Activated naive CD8-positive, alpha-beta T cell treated with anti-CD3 and anti-CD28 coated beads for 36 hours (primary cell): ENCODE measurements at places on chromosomes 6 and 20. TPM values are rescaled to one million over a fixed set of nuclear protein-coding genes. Genes with fewer than 3 reads are reported as not detected.

- H3K27me3 ChIP-seq: peaks cover 53% of the 10 kb centered on the region
- peaks cover 27% of the 10 kb centered on the region for H3K4me1 ChIP-seq
- peak; percentile 40 for DNase-seq
These were observed 1.4 kb downstream of the MDGA1 start for GRCh38 chr6:37696220-37696840.

GRCh38 chr6:42201382-42201781, 6.6 kb upstream of the GUCA1B start:
- H3K4me3 ChIP-seq: no peak overlapping the region
- H3K27ac ChIP-seq: no peak overlapping the region
- H3K36me3 ChIP-seq: peaks cover 21% of the 10 kb centered on the region
- no peaks in the 10 kb centered on the region for H3K27me3 ChIP-seq

GRCh38 chr20:33188421-33188820, 20.5 kb downstream of the BPIFA2 start:
- DNase-seq: no peak
- H3K4me1 ChIP-seq: no peaks in the 10 kb centered on the region
- H3K27ac ChIP-seq: no peak overlapping the region

DNA sequence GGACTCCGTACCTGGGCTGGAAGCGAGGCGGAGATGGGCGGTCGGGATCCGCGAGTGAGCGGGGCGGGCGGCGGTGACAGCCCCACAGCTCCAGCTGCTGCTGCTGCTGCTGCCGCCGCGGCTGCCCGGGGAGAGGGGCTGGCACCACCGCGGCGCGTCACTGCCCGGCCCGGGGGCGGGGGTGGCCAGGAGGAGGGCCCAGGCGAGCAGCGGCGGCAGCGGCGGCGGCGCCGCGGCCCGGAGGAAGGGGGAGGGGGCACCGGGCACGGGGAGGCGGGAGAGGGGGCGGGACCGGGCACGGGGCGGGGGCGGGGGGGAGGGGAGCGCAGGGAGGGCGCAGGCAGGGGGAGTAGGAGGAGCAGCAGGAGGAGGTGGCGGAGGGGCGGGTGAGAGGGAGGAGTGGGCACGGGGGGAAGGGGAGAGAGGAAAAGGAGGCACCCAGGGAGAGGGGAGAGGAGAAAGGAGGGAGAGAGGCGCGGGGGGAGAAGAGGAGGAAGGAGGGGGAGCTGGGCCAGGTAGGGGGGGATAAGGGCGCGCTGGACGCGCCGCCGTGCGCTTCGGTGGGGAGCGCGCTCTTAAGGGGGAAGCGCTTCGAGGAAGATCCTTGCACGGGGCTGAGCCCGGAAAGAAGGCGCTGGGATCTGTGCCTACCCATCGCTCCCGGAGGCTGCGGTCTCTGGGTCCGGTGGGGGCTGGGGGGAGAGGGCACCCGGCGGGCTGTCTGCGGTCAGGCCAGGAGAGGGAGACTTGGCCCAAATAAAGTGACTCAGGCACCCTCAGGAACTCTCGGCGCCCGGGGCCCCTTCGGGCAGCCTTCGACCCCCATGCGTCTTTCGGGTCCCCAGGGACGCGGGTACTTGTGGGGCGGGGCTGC, 101.5 kb downstream of the NOL4L start:
- DNase-seq: peak; percentile 74
- peak overlapping the region; percentile 79 for H3K4me3 ChIP-seq
- H3K4me1 ChIP-seq: peaks cover 29% of the 10 kb centered on the region
- H3K36me3 ChIP-seq: peaks cover 11% of the 10 kb centered on the region
- H3K27ac ChIP-seq: peak overlapping the region; percentile 34
- H3K27me3 ChIP-seq: no peaks in the 10 kb centered on the region

GRCh38 chr6:113879186-113880096, 22.3 kb downstream of the MARCKS start:
- H3K36me3 ChIP-seq: no peaks in the 10 kb centered on the region
- no peak overlapping the region for H3K4me3 ChIP-seq
- H3K27me3 ChIP-seq: peaks cover 34% of the 10 kb centered on the region
- no peak overlapping the region for H3K27ac ChIP-seq
- H3K4me1 ChIP-seq: no peaks in the 10 kb centered on the region

DNA sequence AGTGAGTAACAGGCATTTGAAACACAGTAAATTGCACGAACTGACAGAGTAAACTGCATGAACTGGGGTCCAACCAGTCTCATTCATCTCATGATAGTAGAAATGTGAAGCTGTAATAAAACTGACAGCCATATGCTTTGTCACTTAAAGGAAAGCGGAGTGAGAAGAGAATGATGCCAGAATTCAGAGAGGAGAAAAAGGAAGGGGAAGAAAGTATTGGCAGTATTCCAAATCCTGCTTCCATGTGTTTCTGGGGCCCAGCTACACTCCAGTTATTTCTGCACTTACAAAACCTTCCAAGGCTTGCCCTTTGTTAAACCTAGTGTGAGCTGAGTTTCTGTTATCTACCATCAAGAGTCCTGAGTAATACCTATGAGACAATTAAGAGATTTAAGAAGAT, 17.2 kb downstream of the SNX14 start:
- H3K27ac ChIP-seq: no peak overlapping the region
- no peaks in the 10 kb centered on the region for H3K27me3 ChIP-seq
- H3K36me3 ChIP-seq: peaks cover 17% of the 10 kb centered on the region
- peaks cover 17% of the 10 kb centered on the region for H3K4me1 ChIP-seq
- no peak for DNase-seq
- no peak overlapping the region for H3K4me3 ChIP-seq

- no peak for DNase-seq
- H3K4me3 ChIP-seq: no peak overlapping the region
- peaks cover 2% of the 10 kb centered on the region for H3K36me3 ChIP-seq
These were observed 55.9 kb downstream of the TRAF3IP2 start for GRCh38 chr6:111549746-111550145.

GRCh38 chr20:5991623-5992441, 41.4 kb downstream of the MCM8 start:
- no peak for DNase-seq
- H3K27me3 ChIP-seq: no peaks in the 10 kb centered on the region
- H3K27ac ChIP-seq: no peak overlapping the region
- peaks cover 28% of the 10 kb centered on the region for H3K36me3 ChIP-seq
- H3K4me3 ChIP-seq: no peak overlapping the region
- H3K4me1 ChIP-seq: peaks cover 11% of the 10 kb centered on the region

DNA sequence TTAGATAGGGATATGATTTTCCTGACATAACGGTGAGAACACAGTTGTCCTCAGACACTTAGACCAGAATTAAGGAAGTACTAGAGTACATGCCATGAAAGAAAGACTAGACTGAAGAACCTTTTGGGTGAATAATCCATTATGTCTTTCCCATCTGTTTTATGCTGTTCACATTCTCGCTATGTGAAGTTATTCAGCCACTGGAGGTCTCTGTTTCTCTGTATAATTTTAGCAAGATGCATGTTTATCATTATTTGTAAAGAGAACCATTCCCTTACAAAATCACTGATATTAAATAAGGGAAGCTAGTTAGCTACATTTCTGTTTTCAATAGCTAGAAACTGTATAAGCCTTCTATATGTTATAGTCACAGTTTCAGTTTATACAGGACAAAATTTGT, 391.9 kb downstream of the CD109 start:
- no peak for DNase-seq
- H3K36me3 ChIP-seq: no peaks in the 10 kb centered on the region
- no peak overlapping the region for H3K4me3 ChIP-seq
- no peaks in the 10 kb centered on the region for H3K4me1 ChIP-seq
- H3K27ac ChIP-seq: no peak overlapping the region
- H3K27me3 ChIP-seq: peaks cover 9% of the 10 kb centered on the region

Gene DYNLT2
- 2.0 TPM for total RNA-seq

Gene PROCR
- total RNA-seq: 4.5 TPM

Gene OR2J3
- not detected for total RNA-seq
